Effector memory CD8-positive, alpha-beta T cell (primary cell): ENCODE measurements at places on chromosomes 3 and 15.

DNA sequence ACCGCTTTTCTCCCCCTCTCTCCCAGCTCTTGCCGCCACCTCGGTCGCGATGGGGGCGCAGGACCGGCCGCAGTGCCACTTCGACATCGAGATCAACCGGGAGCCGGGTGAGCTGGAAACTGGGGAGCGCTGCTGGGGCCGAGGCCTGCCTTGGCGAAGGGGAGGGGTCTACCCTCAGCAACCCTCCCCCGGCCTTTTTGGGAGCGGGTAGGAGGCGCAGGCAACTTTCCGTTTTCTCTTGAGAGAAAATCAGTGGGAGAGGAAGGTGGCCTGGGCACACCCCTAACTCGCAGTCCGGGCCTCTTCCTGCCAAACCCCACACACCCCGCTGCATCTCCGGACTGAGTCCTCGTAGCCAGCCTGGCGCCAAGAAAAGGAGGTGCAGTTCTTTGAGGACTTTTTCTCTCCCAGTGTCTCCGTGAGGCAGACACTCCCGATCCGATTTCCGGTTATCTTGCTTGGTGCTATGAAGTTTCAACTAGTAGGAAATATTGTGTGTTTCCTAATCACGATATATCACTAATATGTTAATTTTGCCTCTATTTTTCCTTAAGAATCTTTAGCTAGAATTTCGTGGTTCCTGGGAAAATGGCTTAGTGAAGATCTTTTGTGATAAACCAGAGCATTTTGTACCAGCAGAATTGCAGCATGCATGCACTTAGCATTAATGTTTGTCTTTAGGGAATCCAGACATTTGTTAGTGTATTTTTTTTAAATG is 631 bp downstream of the NKTR start:
- DNase-seq: peak; percentile 29

DNA sequence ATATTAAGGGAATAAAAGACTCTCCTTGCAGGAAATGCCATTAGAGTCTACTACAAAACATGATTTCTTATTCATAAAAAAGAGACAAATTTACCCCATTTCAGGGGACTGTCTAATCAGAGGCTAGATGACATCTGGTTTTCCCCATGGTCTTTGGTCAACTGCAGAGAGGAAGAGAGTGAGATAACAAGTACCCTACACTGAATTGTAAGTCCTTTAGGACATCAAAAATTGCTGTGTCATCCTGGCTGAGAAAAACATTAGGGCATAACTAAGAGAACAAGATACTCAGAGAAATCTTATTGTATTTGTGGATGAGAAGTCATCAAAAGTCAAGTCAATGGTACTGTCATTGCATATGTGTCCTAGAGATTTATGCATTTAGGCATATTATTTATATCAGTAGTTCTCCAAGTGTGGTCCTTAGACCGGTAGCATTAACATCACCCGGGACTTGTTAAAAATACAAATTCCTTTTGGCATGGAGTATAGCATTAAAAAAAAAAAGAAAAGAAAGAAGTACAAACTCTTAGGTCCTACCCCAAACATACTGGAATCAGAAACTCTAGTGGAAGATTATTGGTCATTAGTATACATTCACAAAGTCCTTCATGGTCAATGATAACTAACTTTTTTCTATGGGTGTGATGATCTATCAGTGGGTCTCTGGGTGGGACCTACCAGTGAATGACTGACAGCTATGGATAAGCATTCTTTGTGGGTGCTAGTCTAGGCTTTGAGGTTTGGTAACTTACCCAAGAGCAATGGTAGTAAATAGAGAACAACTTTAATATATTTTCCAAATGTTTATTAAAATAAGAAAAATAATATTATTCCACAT is 29.0 kb upstream of the TBC1D5 start:
- DNase-seq: no peak

GRCh38 chr3:54424292-54424691 is 301.9 kb downstream of the CACNA2D3 start:
- DNase-seq: no peak

DNA sequence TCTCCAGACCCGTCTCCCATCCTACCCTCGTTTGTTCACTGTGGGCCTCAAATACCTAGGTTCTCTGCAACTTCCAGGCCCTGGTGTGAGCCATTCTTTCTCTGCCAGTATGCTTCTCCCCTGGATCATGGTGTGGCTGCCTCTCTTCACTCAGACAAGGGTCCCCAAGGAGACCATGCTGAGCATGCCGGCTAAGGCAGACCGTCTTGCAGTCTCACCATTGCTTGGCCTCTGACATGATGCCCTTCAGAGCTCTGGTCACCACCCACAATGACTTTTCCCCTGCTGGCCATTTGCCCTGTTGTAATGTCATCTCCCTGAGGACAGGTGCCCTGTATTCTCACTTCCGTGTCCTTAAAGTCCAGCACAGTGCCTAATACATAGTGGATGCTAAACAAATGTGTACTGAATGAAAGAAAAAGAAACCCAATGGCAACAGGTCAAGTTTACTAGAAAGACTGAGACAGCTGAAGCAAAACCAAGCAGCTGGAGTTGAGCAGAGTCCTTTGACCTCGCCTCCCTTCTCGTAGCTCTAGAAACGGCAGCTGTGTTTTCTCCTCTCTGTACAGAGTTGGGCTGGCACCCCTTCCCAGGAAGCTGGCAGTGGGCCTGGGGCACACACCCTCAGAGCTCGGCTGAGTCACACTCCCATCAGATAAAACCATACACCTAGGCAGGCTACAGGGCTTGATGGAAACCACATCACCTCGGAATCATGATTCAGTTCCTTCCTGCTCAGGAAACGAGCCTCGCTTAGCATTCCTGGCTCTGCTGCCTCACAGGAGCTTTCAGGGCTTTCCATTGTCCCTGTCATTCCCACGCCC is 8.6 kb downstream of the TLR9 start:
- peak; percentile 30 for DNase-seq

- DNase-seq: no peak
Measured at GRCh38 chr3:57826952-57827723, 71.0 kb downstream of the SLMAP start.
